ENCODE measurements at places on chromosomes 6 and 20.

DNA sequence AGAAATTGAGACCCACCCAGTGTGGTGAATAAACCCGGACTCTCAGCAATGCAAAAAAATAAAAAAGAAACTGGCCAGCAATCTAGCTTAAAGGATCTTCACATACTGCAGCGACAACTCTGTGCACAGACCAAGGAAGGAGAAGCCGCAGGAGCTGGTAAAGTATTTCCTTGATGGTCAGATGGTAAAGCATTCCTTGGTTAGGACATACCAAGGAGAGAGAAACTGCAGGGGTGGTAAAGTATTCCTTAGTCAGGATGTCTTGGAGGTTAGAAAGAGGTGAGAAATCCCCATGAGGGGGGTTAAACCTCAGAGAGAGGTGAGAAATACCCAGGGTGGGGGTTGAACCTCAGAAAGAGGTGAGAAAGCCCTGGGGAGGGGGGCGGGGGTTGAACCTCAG is 86.8 kb downstream of the PLG start:
- no peak for DNase-seq

DNA sequence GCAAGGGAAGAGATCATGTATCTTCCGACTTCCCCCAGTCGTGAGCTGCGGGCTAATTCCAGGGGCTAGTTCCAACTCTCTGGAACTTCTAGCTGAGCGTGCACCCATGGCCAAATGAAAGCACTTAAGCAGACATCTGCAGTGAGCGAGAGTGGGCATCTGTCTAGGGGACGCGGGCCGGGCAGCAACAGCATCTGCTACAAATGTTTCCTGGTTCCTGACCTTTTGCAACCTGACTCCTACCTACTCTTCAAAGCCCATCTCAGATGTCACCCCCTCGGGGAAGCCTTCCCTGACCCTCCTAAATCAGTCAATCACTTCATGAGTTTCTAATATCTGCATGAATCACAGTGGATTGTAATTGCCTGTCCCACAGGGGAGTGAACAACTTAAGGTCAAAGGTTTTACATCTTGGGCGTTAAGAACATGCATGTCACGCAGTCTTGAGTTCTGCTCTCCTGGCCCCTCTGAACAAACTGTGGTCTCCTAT is 141.9 kb downstream of the CEBPB start:
- no peak for DNase-seq

- DNase-seq, result no peak
These were observed 35.5 kb upstream of the MAFB start for GRCh38 chr20:40724566-40724965.

DNA sequence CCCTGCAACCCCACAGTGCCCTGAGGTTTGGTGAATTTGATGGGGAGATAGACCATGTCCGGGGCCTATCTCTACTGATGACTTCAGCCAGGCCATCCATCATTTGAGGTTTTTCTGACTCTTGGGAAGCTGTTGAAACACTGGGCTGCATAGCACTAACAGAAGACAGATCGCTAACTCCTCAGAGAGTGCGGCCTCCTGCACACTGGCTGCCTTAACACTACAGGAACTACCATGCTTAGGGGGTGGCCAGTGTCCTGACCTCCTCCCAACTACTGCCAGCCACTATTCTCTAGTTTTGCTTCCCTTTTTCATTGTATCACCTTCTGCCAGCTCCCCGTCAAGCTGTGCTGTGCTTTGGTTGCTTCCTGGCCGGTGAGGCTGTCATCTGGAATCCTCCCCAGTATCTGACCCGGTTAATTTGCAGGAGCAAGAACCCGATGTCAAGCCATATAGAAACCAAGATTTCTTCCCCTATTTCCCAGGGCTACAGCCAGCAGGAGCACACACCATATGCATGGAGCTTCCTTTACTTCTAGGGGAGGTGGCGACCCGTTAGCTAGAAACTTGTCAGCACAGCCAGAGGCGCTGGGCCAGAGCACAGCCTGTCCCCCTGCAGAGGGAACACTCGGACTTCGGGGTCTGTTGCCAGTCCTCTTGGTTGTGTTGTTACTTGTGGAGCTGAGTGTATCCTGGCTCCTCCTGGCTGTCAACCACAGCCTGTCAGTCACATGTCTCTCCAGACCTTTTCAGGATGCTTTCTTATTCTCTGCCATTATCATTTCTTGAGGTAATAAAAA is 57.3 kb upstream of the TRAF3IP2 start:
- DNase-seq, result no peak

- no peak for DNase-seq
These were observed 1223.6 kb upstream of the GJE1 start for GRCh38 chr6:140909156-140909555.

DNA sequence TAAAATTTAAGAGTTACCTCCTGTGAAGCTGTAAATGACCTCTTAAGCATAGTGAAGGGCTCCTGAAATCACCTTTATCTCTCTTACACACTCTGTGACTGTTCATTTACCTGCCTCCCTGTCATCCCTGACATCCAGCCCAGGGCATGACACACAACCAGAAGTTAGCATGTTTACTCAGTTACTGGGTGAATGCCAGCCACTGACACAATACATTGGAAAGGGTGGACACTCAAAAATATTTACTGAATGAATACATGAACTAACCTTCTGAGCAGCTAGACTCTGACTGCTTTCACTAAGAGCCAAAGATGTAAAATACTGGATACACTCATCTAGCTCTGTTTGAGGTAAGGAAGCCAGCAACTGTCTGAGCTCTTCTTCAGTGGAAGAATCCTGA is 25.3 kb downstream of the SERAC1 start:
- DNase-seq, result no peak

DNA sequence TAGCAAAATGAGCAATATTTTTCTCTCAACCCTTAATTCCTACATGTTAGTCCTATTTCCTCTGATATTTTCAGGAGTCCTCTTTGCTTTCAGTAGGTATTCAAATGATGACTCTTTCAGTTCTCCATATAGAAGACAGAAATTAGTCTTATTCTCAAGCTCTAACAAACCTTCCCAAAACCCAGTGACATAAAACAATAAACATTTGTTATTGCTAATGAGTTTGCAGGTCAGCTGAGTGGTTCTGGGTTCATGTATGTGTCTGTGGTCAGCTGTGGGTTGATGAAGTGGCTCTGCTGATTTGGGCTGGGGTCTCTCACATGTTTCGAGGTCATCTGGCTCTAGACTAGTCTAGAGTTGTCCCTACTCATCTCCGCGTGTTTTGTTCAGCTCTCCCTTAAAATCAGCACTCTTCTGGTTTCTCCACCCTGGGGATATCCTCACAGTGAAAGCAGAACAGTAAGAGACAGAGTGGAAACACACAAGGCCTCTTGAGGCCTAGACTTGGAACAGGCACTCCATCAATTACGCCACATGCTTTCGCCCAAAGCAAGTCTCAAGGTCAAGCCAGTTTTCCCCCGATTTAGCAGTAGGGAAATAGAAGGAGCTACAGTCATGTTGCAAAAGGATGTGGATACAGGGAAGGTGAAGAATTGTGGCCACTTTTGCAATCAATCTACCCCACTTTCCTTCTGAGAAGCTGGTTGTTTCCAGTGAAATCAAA is 273.0 kb downstream of the PLCB1 start:
- DNase-seq, result no peak

DNA sequence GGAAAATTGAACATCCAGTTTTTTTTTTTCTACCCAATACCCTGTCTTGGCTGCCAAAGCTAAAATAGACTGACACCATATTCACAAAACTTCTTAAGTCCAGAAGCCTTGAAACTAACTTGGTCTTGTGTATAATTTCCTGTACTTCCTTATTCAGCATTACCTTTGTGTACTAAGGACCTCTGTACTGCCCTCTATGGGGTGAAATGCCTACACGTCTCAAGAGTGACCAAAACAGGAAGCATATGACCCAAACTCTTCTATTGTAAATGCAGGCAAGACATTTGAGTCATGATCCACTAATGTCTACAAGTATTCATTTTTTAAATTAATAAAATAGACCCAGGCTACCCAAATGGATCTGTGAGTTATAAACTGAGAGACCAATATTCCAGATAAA is 50.4 kb downstream of the HMGCLL1 start:
- no peak for DNase-seq

DNA sequence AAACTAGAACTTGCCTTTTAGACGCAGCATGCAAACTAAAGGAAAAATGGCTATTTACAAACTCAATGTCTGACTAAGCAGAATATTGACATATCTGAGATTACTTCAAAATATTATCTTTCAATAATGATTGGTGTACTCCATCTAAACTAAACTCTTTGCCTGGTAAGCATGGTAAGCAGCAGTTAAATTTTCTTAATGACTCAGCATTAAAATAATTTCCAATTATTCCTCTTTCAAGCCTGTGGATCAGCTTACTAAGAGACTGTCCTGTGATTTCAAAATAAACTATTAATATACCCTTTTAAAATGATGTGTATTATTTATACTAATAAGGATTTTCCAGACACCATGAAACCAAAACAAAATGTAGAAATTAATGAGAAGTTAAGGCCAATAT is 226.8 kb upstream of the THEMIS start:
- no peak for DNase-seq

DNA sequence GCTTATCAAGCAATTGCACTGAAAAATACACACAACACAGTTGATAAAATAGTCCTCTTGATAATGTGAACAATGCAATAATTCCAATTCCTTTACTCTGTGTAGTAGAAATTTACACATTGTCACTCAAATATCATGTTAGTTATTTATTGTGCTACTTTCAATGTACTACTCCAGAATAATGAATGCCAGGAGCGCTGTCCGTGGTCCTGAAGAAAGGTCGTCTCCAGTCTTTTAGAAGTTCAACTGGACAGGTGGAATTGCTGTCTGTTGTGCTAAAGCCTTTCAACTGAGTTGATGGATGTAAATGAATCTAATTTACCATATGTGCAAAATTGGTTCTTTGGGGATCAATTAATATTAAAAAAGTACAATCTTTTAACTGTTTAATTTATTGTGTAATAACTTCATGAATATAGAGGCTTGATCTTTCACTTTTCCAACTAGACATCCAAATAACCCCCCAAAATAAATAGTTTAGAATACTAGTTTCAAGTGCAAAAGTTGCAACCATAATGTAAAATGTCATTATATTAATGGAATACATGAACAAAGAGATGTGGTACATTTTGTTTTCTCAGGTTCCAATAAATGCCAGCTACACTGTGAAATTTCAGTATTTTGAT is 3.2 kb downstream of the GRIK2 start:
- no peak for DNase-seq

DNA sequence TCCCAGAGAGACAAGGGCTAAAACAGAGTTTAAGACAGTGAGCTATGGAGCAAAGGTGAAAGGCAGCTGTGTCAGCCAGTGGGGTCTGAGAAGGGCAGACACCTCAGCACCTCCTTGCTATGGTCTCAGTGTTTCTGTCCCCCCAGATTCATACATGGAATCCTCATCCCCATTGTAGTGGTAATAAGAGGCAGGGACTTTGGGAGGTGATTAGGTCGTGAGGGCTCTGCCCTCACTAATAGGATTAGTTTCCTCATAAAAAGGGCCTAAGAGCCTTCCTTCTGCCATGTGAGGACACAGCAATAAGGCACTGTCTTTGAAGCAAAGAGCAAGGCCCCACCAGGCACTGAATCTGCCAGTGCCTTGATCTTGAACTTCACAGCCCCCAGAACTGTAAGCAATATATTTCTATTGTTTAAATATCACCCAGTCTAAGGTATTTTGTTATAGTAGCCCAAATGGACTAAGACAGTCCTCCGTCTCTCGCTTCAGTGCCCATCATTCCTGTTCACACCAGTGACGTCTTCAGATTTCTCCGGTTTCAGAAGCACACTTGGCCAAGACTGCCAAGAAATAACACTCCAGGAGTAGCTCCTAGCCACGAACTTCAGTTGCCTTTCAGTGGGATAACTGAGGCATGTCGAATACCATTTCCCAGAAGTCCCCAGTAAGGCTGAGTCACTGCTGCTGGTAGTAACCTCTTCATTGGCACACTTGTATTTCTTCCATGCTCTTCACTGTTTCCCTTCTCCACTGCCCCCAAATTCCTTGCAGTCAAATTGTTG is 32.8 kb downstream of the SLC13A3 start:
- no peak for DNase-seq

DNA sequence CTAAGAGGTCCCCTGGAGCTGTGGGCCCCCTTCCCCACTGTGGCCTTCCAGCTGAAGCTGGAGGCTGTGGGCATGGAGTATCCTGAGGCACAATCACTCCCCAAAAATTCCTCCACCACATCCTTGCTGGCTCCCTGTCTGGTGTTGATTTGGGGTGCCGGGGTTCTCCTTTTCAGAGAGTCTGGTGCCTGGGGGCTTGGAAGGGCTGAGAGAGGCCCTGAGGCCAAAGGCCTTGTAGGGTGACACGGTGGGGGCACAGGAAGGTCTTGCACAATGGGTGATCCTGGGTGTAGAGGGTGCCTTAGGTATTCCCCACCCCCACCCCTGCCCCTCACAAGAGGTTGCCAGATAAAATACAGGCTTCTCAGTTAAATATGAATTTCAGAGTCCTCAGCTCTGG is 33.2 kb upstream of the VEGFA start:
- DNase-seq, result no peak

DNA sequence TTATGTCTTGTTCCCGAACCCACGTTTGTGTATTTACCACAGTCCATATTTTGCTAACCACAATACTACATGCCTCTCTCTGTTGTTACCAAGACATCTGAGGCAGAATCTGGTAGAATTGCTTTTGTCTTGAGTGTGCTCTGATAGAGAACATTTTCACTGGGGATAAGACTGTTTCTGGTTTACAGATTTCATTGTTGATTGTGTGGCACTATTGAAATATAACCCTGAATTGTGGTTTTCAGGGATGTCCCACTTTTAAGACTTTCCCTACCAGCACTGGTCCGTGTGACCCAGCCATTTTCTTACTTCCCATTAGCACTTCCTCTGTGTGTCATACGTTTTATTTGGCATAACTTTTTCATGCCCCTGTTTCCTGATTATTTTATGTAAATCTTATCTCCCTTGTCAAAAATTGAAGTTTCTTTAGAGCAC is 12.2 kb downstream of the NCOA7 start:
- no peak for DNase-seq

DNA sequence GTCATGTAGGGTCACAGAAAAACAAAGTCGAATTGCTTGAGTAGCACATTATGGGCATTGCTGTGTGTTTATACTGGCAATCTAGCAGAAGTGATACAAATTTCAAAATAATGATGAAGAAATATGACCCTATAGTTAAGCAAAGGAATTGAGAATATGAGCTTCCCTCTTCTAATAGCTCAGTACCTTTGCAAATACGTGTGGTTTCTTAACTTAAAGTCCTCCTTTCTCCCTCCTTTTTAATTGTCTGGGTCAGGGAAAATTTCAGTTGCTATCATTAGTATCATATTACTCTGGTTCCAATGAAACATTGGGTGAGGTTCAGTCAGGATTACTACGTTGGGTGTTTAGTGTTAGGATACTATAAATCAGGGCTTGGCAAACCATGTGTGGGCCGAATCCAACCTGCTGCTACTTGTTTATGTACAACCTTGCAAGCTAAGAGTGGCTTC is 166.8 kb upstream of the CARMIL1 start:
- DNase-seq, result no peak

Measured in activated naive CD4-positive, alpha-beta T cell treated with anti-CD3 and anti-CD28 coated beads, Interleukin-2, amount 50 U/mL, for 16 hours (primary cell).